RKO (cell line): ENCODE measurements at places on chromosomes 16 and 17.
A peak's percentile ranks its signal among the peaks of the same experiment; 100 is the strongest.

- peak; percentile 40 for DNase-seq
Measured at GRCh38 chr16:66324815-66325515, 41.5 kb upstream of the CDH5 start.

GRCh38 chr17:76000016-76000754, 470 bp upstream of the CDK3 start:
- no peak for DNase-seq

GRCh38 chr17:37413875-37414519, 7.3 kb downstream of the TADA2A start:
- DNase-seq: peak; percentile 22

DNA sequence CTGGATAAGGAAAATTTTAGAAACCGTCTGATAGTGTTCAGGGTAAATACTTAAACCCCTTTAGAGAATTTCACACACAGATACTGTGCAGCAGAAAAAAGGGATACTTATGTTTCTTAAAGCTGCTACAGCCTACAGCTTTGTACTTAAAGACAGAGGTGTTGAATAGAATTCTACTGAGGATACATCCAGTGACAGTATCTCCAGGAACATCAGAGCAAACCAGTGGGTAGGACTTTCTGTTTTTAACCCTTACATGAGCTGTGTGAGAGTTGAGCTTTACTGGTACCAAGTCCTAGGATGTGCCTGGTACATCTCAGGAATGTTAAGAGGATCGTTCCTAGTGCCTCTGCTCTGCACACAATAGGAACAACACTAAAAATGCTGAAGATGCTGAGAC, 191.5 kb downstream of the FTO start:
- DNase-seq: no peak

DNA sequence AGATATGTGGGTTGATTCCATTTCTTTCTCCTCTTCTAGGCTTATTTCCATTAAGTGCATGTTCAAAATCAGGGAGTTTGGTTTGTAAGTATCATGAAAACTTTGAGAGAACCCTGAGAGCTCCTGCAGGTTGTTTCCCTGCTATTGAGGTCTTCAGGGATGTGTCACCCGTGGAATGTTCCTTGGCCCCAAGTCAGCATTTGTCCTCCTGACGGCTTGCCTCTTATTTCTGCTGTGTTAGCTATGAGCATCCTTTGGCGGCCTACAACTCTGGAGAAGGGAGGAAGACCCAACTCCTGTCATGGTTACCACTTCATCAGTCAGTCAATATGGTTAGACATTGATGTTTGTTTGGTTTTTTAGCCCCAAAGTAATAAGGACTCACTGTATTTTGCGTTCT, 180.8 kb downstream of the FTO start:
- DNase-seq: no peak

DNA sequence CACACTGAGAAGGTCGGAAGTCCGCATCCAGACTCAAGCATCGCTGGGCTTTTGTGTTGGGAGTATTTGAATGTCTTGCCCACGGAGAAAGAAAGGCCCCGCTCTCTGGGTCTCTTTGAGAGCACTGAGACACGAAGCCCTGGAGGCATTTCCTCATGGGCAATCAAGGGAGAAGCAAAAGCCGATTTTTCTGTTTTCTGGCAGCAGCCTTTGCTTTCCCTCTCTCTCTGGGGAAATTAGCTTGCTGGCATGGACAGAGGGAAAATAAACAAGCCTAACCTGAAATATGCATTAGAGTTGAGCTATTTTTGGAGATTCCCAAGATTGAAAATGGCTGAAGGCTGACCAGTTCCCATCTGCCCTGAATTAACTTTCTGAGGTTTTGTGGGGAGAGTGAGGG, 238.7 kb downstream of the HAPSTR1 start:
- DNase-seq: no peak

DNA sequence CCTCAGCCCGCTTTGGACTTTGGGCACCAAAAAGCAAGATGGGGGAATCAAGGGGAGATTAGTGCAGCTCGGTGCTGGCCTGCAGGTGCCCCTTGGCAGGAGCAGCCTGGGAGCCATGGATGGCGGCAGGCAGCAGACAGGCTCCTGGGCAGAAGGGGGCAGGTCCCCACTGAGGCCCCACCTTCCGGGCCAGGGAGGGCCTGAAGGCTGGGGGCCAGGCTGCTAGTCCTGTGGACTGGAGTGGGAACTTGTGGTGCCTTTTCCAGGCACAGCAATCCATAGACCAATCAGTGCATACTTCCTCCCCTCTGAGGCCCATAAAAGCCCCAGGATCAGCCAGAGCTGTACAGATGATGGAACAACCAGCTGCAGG, 64.0 kb downstream of the USP32 start:
- no peak for DNase-seq

- DNase-seq: no peak
Measured at GRCh38 chr16:84150926-84151325, 5.8 kb downstream of the DNAAF1 start.

DNA sequence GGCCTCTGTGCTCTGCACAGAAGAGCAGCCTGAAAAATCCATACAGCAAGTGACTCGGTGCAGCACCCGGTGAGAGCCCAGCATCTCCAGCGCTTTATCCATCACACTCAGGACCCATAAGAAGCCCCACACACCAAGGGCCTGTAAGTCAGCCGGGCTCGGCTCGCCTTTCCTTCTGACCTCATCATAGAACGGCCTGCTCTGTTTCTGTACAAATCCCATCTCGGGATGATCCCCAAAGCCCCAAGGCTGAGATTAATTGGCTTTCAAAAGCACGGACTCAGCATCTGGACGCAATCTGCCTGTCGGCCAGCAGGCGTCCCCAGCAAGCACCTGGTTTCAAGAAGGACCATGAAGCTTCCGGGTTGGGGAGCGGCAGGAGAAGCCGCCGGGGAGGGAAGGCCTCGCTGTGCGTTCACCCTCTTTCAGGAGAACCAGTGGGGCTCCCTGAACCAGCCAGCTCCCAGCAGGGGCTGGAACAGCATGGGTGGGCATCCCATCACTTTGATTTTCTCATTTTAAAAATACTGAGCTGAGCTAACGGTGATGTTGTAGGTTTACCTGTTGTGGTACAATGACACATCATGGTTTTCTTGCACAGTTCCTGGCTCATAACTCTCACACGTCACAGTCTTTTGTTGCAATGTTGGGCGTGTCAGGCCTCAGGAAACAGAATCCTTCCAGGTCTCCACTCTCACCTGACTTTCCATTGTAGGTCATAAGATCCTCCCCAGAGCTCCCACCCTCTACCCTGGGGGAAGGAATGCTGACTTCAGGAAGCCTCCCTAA, 6.7 kb downstream of the CCDC57 start:
- DNase-seq: peak; percentile 86

DNA sequence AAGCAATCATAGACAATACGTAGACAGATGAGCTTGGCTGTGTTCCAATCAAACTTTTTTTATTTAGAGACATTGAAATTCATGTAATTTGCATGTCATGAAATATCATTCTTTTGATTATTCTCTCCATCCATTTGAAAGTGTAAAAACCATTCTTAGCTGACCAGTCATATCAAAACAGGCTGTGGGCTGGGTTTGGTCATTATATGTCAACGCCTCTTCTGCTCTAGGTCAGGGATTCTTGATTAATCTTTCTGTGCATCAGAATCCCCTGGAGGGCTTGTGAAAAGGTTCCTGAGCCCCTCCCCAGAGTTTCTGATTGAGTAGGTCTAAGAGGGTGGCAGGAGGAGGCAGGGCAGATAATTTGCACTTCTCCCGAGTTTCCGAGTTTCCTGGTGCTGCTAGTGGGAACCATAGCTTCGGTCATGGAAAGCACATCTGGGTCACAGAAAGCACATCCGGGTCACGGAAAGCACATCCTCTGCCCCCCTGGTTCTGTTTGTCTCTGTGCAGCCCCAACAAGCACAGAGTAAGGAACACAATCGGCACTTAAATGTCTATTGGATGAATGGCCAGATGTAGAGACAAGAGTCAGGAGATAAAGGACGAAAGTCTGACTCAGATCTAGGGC, 16.4 kb downstream of the PIMREG start:
- DNase-seq: no peak

- no peak for DNase-seq
Measured at GRCh38 chr16:69083306-69083941, 22.0 kb upstream of the HAS3 start.

GRCh38 chr16:78900044-78900811, 700.3 kb downstream of the MAF start:
- DNase-seq: no peak
